Right renal pelvis (tissue), 4 donors: ENCODE measurements at places on chromosomes 2 and 18.

DNA sequence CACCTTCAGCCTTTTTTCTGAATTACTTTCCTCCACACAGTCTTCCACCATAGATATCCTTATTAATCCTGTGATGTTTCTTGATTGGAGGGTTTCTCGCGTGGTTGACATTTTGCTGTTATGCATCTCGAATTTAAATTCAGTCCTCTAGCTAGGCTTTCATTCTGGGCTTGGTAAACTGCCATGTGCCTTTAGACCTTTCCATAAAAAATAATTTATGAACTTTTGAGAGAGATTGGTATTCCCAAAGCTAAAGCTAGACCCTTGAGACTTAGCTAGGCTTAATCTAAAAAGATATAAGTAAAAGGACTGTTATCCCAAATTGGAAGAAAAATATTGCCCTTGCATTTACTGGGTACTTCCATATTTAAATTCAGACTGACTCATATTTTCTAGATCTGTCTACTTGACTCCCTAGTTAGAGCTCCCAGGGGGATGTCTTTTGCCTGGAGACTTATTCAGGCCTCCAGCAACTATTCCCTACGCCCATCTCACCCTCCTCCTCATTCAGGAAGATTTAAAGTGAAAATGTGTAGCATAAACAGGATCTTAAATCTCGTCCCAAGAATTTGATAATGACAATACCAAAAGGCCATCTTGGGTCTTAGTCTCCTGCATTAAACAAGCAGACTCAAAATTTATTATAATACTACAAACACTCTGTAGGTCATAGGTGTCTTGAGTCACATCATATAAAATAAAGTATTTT lies 60.3 kb downstream of the KIAA2012 start:
- DNase-seq, result no peak

- no peak for DNase-seq
These were observed 255.7 kb downstream of the HDAC4 start for GRCh38 chr2:239145106-239145505.

GRCh38 chr2:137161250-137161649 lies 395.9 kb downstream of the THSD7B start:
- no peak for DNase-seq

- DNase-seq, result no peak
These were observed 67.2 kb downstream of the POLR1A start for GRCh38 chr2:86038291-86039081.

DNA sequence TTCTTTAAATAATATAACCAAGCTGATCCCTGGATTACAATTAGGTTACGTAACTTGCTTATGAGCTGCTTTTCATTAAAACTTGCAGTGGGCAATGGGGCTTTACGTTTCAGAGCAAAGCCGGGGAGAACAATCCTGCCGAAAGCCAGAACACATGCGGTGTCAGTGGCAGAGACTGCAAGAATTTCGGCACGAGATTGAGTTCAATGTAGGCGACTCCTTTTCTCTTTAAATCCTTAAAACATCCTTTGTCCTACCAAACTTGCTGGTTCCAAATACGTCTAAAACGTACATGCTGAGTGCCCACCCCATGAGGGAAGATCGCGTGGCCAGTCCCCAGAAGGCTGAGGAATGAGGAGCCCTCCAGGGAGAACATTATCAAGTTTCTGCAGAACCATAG lies 36.8 kb upstream of the NCOA1 start:
- DNase-seq, result no peak

GRCh38 chr2:47119001-47119400 lies 36.1 kb downstream of the STPG4 start:
- no peak for DNase-seq

DNA sequence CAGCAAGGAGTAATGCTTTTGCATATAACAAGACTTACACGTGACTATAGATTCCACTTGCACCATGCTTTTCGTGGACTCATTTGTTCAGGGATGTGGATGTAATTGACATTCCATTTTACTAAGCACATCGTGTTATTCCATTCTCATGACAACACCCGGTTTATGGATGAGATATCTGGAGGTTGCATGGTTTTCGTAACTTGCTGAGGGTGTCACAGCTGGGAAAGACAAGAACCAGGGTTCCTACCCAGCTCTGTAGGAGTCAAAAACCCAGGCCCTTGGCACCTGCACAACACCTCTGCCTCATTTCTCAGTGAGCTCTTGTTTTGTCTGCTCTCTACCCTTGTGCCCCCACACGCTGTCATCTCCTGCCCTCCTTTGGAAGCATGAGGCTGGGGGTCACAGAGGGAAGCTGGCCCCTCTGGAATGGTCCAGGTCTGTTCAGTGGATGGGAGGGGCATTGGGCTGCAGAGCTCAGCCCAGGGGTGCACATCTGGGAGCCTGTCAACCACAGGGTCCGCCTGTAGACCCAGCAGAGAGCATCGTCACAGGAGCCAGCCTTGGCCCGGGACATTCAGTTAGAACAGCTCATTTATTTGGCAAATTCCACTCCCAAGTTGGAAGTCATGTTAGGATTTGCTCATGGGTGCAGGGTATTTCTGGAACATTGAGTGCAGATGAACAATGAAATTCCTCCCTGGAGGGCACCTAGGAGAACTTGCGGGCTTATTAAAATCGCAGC lies 120.1 kb upstream of the TWIST2 start:
- no peak for DNase-seq

- no peak for DNase-seq
These were observed 56.1 kb upstream of the DNMT3A start for GRCh38 chr2:25397777-25398176.

DNA sequence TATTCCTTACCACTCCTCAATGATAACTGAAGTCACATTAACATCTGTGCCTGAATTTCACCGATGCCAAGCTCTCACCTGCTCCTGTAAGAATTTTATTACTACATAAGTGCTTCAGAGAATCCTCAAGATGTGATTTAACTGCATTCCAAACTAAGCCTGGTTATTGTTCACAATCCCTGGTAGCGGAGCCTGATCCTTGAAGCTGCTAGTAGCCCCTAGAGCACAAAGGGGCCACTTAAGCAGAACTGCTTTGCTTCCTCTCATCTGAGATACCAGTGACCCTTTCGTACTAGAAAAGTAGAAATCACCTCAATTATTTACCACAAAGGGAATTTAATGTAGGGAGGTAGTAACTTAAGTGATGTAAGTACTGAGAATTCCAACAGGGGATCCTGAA lies 529.6 kb downstream of the CPS1 start:
- DNase-seq, result no peak

DNA sequence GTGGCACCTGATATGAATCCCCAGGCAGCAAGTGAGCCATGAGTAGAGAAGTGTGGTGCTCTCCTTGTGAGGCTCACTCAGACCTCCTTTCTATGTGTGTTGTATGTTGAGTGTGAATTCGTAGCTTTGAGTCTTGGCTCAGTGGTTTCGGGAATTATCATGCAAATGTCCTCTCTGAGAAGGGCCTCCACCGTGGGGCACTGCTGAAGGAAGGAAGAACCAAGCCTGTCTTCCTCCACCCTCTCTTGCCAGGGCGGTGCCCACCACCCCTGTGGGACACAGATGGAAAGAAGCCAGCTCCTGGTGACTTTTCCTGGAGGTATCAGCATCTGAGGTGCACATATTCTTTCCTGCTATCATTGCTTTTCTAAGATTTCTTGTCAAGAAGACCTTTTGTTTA lies 156.1 kb downstream of the MYT1L start:
- DNase-seq, result no peak

- DNase-seq, result no peak
These were observed 283.5 kb downstream of the MYCN start for GRCh38 chr2:16223841-16224177.

DNA sequence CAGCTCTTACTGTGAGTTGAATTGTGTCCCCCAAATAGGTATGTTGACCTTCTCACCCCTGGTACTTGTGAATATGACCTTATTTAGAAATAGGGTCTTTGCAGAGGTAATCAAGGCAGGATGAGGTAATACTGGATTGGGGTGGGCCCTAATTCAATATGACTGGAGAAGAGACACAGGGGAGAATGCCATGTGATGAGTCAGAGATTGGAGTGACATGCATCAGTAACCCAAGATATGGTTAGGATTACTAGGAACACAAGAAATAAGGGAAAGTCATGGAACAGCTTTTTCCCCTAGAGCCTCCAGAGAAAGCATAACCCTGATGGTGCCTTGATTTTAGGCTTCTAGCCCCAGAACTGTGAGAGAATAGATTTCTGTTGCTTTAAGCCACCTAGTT lies 37.0 kb upstream of the ATP5MC3 start:
- no peak for DNase-seq

DNA sequence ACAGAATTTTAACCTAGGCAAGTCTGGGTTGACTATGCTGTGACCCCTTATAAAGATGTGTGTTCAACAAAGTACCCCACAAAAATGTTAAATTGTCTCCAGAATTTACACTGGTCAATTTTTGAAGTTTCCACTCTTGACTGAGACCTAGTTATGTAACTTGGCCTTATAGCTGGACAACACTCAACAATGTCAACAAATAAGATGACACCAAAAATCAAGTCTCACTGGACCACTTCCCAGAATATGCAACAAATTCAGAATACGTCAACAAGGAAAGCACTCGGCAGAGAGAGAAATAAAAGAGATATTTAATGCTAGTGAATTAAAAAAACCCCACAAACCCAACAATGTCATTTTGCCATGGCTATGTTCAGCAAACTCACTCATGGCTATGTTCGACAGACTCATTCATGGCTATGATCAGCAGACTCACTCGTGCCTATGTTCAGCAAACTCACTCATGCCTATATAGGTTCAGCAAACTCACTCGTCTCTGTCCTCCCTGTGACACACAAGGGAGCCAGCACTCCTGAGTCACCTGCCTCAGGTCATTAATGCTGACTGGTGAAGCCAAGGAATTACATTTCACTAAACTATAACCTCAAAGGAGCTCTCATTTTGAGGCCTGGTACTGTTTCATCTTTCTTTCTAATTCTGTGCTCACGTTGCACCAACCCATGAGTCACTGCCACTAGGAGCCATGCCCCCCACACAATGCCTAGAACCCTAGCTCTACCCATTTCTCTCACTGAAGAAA lies 72.7 kb downstream of the PTPN2 start:
- DNase-seq, result no peak

GRCh38 chr2:145404690-145405089 lies 884.8 kb upstream of the ZEB2 start:
- DNase-seq, result no peak

DNA sequence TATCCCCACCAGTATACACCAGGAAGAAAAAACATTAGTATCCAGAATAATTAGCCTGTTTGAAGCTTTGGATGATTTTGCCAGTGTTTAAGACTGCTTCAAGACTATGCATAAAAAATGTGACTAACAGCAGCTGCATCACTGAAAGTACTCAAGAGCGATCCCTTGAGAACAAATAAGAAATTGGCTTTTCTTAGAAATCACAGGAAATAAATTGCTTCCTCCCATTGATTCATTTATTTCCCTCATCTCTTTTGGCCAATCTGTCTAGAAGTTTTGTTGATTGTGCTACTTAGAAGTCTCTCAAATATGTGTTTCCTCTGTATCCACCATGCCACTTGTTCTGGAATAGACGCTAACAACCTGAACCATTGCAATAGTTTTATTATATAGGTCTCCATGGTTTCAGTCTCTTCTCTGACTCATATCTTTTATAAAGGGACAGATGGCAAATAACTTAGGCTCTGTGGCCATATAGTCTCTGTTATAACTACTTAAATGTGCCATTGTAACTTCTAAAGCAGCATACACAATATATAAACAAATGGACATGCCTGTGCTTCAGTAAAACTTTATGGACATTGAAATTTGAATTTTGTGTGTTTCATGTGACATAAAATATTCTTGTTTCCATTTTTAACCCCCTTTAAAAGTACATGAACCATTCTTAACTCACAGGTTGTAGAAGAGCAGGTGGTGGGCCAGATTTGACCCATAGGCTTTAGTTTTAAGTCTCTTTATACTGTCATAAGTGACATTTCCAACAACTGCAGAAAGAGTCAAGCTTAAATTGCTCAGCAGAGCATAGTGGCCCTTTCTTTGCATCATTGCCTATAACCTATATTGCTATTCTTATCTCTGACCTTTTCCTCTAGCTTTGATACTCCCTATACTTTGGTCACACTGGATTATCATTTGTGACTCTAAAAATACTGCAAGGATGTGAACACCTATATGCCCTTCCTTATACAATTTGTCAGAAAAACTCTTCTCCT lies 123.9 kb downstream of the MC4R start:
- no peak for DNase-seq

DNA sequence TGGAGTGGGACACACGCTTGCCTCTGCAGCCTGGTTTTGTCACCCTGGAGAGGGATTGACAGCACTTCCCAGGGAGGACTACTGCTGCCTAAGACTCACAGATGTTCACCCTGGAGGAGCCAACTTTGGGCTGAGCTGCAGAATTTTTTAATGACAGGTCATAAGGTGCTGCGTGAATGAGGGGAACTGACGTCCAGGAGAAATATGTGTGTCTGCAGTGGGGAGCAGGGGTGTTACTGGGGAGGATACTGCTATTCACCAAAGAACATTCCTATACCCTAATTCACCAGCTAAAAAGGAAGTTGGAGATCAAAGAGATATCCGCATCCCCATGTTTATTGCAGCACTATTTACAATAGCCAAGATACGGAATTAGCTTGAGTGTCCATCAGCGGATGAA lies 144.4 kb downstream of the MGAT5 start:
- no peak for DNase-seq
